ENCODE measurements at places on chromosomes 6 and 20.
A peak's percentile ranks its signal among the peaks of the same experiment; 100 is the strongest.

DNA sequence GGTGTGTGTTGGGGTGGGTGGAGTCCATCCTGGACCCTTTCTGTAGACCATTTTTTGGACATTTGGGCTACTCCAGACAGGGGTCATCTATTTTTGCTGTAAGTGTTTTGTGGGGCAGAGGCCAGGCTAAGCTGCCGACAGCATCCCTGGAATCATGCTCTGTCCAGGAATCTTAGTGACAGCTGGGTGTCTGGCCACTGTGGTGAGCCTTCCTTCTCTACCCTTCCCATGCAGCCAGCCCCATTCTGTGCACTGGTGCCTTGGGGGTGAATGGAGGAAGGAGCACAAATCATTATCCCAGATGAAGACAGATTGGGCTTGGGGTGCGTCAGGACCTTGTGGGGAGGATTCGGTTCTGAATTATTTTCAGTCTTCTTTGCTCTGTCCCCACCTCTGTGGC, 20.2 kb downstream of the TOX2 start:
- no peak for DNase-seq

DNA sequence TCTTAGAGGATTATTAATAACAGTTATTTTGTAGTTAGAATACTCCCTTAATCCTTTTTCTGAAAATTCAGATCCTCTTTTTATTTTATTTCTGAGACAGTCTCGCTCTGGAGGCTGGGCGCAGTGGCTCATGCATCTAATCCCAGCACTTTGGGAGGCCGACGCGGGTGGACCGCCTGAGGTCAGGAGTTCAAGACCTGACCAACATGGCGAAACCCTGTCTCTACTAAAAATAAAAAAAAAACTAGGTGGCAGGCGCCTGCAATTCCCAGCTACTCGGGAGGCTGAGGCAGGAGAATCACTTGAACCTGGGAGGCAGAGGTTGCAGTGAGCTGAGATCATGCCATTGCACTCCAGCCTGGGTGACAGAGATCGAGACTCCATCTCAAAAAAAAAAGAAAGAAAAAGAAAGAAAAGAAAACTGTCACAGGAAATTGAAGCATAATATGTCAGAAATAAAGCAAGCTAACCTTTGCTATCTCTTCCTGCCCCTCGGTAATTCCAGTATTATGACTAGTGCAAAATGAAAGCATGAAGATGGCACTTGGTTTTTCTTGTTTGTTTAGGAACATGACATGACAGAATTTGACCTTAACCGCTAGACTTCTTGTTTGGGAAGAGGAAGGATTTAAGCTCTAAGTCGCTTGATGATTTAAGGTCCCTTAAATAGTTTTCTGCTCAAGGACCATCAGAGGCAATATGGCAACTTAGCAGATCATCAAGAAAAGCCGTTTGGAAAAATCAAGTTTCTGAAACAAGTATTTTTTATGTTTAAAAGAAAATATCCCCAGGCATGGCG, 1.8 kb upstream of the RBM39 start:
- no peak for DNase-seq

DNA sequence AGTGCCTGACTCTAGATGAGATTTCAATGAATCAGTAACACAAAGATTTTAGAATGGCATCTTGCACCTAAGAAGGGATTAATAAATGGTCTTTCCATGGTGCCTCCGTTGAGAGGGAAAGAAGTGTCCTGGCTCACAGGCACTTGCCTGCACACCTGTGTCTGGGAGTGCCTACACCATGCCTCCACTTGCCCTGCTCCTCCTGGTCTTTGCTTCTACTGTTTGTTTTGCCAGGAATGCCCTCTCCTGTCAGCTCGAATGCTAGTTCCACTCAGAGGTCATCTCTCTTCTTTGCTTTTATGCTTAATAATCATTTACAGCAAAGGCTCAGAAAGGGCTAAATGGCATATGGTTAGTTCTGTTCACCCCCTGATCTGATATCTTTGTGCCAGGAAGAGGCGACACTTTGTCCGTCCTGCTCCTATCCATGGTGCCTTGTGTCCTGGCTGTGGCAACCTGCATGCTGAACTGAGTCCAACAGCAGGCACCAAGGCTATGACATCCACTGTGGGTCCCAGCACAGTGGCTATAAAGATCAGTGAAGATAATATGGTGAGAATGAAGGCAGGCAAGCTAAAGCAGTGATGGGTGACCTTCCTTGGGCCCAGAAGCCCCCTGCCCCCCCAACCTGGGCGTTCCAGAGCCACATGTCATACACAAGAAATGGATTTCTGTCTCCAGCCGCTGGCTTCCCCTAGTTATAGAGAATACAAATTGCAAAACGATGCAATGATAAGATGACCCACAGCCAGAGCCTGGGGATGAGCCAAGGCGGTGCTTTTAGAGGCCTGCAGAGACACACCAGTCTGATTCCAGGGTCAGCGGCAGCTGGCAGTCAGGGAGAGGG, 1.4 kb downstream of the C6orf132 start:
- DNase-seq: no peak

- DNase-seq: no peak
Observed at GRCh38 chr20:54014293-54014926, 56.0 kb downstream of the BCAS1 start.

GRCh38 chr6:5102267-5102970, 17.3 kb downstream of the PPP1R3G start:
- peak; percentile 7 for DNase-seq

GRCh38 chr6:110876170-110876773, 1.7 kb downstream of the AMD1 start:
- DNase-seq: peak; percentile 83

- no peak for DNase-seq
Observed at GRCh38 chr6:37524025-37524969, 24.6 kb upstream of the CCDC167 start.

GRCh38 chr20:33377366-33377765, 24.0 kb downstream of the CDK5RAP1 start:
- no peak for DNase-seq

DNA sequence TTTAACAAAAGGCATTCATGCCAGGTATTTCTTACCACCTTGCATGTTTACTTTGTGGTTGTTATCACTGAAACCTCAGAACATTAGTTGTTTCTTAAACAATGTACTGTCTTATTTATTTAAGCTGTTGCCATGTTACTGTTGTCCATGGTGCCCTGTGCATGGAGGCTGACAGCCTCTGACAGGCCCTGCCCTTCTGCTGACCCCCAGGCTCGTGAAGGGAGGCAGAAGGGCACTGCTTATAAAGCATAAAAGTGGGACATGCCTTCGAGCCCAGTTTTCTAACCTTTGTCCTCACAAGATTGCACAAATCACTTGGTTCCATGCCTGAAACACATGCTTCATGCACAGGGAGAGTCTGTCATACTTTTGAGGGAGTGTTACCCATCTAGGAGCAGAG, 46.7 kb upstream of the CLIC5 start:
- DNase-seq: no peak

DNA sequence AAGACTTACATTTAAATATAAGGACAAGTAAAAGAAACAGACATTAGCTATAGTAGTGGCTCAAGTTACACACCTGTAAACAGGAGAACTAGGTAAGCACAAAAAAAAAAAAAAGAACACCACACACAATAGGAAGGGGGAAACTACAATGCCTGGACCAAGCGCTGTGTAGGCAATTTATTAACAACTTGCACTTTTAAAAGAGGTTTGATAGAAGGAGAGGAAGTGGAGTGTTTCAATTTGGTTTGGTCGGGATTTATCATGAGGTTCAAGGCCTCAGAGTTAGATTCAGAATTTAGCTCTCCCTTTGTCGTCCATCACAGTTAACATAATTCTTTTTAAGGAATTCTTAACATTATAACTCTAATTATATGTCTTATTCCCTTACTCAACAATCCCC, 1.1 kb upstream of the USP49 start:
- DNase-seq: no peak

- no peak for DNase-seq
Observed at GRCh38 chr6:26198722-26199056, 111.5 kb downstream of the HFE start.

- DNase-seq: no peak
Observed at GRCh38 chr20:38173237-38174156, 8.4 kb upstream of the TGM2 start.

DNA sequence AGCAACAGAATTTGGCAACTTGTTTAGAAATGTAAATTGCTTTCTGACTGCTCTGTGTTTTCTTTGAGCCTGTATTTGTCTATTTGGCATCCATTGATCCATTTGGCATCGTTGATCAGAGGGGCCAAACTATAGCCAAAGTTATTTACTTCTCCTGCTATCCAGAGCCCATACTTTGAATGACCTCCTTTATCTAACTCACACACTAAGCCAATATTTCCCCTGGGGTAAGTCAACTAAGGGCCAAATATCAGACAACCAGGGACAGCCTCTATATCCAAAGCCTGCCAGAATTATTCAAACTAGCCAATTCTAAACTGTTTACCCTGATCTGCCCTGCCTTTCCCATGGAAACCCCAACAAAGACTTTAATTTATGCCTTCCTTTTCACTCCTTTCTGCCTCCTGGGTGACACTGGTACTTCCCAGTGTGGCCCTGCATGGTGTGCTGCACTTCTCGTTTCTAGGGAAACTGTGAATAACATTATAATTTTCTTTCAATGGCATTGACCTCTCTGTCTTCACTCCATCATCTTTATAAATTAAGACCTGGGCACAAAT, 19.8 kb upstream of the ZNF184 start:
- DNase-seq: no peak

DNA sequence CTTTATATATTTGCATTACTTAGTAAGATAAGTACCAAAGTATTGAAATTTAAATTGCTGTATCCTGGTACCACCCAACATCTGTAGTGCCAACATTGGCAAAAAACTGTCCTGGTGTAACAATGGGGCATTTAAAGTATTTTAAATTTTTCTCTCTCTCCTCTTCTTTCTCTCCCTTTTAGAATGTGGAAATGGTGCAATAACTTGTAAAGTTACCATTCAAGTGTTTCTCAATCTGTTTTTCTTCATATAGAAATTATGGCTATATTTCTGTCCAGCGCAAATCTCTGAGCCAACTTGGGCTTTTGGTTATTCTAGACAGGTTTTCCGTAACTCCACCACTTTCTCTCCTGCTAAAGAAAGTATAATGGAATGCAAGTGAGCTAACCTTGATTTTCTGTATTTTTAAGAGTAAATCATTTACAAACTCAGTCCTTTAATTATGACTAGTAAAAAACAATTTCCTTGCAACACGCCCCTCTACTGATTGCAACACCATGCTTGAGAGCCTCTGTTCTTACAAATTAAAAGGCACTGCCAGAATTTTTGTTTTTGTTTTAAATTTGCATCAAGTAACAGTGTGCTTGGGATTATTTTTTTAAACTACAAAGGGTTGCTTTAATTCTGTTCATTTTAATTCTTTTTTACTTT, 324.2 kb upstream of the CITED2 start:
- DNase-seq: no peak

DNA sequence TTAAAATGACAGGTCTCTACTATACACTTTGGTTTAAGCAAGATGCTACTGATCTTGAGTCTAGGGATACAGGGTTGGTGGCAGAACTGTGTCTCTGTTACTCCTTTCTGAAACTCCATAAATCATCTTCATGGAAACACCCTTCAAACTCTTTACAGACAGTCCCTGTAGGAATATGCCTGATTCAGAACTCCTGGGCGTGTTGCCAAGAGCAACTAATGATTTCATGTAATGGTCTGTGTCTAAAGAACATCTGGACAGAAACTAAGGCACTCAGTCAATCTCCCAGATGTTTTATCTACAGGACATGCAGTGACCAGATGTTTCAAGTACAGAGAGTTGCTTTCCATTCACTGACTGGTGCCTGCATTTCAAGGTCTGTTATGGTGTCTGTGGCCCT, 464.4 kb upstream of the CHD6 start:
- no peak for DNase-seq

- no peak for DNase-seq
Observed at GRCh38 chr6:16671302-16672289, 89.7 kb downstream of the ATXN1 start.

GRCh38 chr20:47055699-47056369, 161.2 kb downstream of the EYA2 start:
- no peak for DNase-seq

GRCh38 chr6:128569732-128570679, 49.6 kb upstream of the PTPRK start:
- no peak for DNase-seq

GRCh38 chr6:129314575-129314974, 395.4 kb downstream of the ARHGAP18 start:
- DNase-seq: no peak

DNA sequence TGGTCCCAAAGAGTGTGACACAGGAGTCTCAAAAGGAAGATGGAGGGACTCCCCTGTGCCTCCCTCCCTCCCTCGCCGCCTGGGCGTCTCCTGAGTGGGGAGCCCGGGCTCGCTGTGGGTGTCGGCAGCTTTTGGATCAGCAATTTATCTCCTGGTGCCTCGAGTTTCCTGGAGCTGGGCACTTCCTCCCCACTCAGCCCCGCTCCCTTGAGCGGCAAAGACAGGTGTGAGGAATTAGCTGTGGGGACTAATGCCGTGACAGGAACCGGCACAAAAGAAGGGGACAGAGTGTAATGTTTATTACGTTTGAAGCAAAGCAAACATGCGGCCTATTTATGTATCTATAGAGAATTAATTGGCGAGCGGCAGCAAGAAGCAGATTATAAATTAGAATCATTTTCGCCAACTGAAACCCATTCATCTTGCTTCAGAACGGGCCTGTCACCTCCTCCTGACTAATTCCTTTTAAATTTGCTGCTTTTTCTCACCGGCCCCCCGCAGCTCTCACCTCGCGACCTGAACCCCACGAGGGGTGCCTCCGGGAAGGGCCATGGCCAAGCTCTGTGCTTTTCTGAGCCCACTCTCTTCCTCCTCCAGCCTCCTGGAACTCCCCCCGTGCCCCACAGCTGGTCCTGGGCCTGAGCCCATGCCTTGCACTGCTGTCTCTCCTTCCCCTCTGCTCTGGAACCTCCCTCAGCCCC, 8.8 kb upstream of the CDH22 start:
- no peak for DNase-seq

- no peak for DNase-seq
Observed at GRCh38 chr6:56933650-56934049, 21.3 kb upstream of the BEND6 start.

DNA sequence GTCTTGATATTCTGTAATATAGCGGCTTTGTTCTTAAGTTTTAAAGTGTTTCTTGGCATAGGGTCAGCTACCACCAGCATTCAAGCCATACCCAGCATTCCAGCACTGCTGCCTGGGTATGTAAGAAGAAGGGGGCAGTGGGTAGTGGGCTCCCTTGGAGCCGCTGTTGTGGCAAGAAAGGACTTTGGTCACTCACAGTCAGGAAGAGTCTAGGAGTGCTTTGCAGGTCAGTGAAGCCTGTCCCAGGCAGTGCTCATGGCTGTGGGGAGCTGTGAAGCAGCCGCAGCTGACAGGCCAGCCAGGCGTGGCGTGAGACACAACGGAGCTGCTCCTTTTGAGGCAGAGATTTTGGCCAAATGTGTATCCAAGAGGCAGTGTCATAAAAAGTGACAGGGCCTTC, 512.0 kb downstream of the CDKAL1 start:
- no peak for DNase-seq

- no peak for DNase-seq
Observed at GRCh38 chr6:157101166-157101565, 222.2 kb downstream of the TMEM242 start.

GRCh38 chr6:161194374-161194773, 79.5 kb downstream of the AGPAT4 start:
- no peak for DNase-seq

Measured in head of caudate nucleus (tissue), 42 donors.